ENCODE measurements at places on chromosomes 1 and 21.

GRCh38 chr21:32990666-32991065 lies 35.1 kb upstream of the OLIG2 start:
- DNase-seq = no peak

- DNase-seq = no peak
Observed at GRCh38 chr1:1255078-1255477, 8.6 kb upstream of the C1QTNF12 start.

- no peak for DNase-seq
Observed at GRCh38 chr21:26224366-26224765, 53.8 kb upstream of the APP start.

- no peak for DNase-seq
Observed at GRCh38 chr1:115955228-115955627, 21.1 kb upstream of the SLC22A15 start.

- no peak for DNase-seq
Observed at GRCh38 chr1:204721373-204722055, 36.0 kb upstream of the LRRN2 start.

DNA sequence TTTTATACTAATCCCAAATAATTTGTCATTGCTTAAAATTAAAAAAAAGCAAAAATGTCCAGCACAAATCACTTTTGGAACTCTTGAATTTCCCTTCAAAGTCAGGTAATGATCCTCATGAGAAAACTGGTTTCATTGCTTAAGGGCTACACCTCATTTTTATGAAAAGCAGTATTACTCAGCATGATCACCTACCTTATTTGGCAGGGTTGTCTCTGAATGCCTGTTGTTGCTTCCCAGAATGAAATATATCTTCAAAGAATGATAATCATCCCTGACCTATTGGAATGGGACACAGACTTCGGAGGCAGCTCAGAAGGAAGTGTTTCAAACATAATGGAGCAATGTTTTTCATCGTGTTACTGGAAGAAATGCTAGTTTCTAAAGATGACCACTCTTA lies 29.7 kb downstream of the C1orf21 start:
- DNase-seq = no peak

- peak; percentile 20 for DNase-seq
Observed at GRCh38 chr1:182389619-182390047, 2.0 kb downstream of the GLUL start.

DNA sequence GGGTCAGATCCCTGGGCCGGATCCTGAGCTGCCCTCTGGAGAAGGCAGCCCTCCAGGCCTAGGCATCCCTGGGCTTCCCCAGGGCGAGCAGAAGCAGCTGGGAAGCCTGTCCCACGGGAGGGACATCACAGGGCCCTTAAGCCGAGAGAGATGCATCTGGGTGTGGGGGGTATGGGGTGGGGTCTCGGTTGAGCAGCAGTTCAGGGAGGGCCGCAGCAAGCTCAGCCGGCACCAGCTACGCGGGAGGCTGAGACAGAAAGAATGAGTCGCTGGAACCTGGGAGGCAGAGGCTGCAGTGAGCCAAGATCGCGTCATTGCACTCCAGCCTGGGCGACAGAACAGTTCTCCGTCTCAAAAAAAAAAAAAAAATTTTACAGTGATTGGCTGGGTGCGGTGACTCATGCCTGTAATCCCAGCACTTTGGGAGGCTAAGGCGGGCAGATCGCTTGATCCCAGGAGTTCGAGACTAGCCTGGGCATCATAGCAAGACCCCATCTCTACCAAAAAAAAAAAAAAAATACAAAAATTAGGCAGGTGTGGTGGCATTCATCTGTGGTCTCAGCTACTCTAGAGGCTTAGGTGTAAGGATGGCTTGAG lies 37.7 kb downstream of the RRP1 start:
- DNase-seq = no peak

- DNase-seq = no peak
Observed at GRCh38 chr1:8351693-8352470, 34.0 kb downstream of the SLC45A1 start.

DNA sequence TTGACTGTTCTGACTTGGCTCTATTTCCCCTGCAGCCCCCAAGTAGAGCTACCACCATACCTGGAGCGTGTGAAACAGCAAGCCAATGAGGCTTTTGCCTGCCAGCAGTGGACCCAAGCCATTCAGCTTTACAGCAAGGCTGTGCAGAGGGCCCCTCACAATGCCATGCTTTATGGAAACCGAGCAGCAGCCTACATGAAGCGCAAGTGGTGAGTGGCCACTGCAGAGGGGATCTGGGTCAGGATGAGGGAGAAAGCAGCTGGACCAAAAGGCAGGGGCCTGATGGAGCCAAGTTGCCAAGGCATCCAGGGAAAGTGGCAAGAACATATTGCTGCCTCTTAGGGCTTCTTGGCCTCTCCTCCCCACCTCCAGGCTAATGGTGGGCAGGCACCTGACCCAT lies 24.1 kb upstream of the TMEM222 start:
- no peak for DNase-seq

DNA sequence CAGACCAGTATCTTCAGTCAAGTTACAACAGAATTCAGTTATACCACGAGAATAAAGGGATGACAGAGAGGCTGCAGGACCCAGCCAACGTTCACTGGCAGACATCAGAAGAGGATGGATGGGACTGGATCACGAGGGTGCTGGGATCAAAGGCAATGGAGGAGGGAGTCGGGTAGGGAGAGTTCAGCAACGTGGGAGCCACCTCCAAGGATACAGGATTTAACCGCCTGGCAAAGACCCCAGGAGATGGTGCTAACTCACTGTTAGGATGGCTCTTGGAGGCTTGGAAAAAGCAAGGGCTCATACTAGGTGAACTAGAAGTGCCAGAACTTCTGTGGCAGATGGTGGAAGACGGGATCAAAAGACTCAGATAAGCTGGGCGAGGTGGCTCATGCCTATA lies 99.1 kb upstream of the DISP3 start:
- no peak for DNase-seq

DNA sequence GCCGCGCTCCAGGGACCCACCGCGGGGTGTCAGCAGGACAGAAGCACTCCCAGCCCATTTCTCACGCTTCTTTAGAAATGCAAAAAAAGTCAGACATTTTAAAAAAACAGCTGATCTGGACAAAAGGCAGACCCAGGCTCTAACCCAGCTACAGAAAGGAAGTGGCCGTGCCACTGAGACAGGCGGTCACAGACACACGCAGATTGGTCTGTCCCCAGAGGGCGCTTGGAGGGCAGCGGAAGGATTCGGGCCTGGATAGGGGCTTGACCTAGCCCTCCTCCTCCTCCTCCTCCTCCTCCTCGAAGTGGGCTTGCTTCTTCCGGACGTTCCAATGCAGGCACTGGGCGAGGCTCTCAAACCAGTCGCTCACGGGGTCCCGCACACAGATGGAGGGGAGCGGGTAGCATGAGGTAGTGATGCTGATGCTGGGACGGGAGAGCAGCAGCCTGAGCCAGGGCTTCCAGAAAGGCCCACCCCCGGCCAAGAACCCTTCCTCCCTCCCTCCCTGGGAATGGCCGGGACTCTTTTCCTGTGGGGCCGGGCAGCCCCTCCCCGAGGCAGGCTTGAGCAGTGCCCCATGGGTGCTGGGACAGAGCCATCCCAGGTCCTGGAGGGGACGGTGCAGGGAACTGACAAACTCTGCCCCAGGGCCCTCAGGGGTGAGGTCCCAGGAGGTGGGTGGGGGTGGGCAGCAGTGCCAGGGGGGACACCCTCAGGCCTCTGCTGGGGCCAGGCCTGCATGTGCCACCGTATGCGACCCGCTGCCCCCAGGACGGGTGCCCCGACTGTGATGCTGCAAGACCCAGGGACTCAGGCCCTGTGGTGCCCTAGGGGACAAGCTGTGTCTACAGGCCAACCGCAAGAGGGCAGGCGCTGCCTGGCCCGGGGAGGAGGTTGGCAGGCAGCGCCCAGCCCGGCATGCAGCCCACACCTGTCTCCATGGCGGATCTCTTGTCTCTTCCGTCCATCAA lies 25.3 kb downstream of the NADK start:
- DNase-seq = no peak

DNA sequence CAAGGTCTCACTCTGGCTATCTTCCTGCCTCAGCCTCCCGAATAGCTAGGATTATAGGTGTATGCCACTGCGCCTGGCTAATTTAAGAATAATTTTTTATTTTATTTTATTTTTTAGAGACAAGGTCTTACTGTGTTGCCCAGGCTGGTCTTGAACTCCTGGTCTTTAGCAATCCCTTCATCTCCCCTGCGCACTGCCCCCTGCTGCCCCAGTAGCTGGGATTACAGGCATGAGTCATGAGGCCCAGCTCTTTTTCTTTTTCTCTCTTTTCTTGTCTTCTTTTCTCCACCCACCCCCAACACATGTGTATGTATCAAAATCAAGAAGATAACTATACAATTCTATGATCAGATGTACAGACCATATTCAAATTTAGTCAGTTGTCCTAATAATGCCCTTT lies 87.2 kb downstream of the PEX14 start:
- no peak for DNase-seq

DNA sequence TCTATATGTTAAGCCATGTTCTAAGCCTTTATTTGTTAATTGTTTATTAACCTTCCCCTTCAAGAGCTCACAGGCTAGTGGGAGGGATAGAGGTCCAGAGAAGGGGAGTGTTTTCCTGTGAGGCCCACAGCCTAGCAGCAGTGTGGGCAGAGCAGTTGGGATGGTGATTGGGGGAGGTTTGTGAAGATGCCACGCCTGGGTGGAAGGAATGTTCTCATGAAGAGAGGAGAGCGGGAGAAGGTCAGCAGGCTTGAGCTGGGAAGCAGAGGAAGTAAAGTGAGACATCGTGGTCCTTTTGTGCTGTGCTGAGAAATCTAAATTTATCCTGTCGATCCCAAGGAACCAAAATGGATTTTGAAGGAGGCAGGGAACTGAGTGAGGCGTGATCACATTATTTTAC lies 42.6 kb downstream of the TRAPPC10 start:
- DNase-seq = no peak

DNA sequence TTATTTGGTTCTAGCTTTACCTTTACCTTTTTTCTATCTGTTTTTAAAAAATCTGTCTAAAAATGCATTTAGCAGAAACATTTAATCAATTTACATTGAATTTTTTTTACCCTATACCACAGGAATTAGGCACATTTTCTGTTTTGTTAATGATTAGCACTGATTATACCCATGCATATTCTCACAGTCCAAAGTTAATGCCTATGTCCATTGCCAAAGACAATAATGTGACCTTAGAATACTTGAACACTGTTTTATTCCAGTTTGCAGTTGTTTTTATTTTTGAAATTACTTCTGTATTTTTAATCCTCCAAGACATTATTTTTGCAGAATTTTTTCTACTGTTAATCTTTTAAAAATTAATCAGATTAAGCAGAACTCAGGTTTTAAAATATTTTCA lies 11.0 kb upstream of the AMY2B start:
- DNase-seq = no peak

- DNase-seq = no peak
Observed at GRCh38 chr1:160942926-160943325, 11.7 kb downstream of the ITLN2 start.

GRCh38 chr1:206584683-206585082 lies 27.6 kb downstream of the EIF2D start:
- no peak for DNase-seq

DNA sequence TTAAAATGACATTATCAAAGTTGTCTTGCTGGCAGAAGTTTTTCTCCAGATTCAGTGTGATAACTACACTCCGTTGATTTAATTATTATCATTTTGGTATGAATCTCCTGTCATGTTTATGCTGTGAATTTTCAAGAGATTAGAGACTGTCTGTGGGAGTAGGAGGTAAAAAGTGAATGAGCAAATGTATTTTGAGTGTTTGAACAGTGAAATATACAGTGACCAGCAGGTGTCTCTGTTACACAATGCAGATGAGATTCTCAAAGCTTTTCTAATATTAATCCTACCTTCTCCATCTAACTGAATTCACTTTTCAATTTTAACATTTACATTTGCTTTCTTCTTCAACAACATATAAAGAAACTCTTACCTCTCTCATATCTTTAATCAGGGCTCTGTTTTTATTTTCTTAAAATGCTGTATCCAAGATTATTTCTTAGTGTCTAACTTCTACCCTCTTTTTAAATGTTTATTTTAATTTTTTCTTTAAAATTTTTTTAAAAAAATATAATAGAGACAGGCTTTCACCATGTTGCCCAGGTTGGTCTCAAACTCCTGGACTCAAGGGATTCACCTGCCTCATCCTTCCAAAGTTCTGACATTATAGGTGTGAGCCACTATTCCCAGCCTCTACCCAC lies 20.9 kb upstream of the HSPA13 start:
- no peak for DNase-seq

- no peak for DNase-seq
Observed at GRCh38 chr1:90729504-90730242, 12.6 kb upstream of the BARHL2 start.

GRCh38 chr1:147647796-147648633 lies 22.3 kb downstream of the ACP6 start:
- no peak for DNase-seq

- peak; percentile 91 for DNase-seq
Observed at GRCh38 chr1:94755675-94756074, 64.5 kb upstream of the SLC44A3 start.

DNA sequence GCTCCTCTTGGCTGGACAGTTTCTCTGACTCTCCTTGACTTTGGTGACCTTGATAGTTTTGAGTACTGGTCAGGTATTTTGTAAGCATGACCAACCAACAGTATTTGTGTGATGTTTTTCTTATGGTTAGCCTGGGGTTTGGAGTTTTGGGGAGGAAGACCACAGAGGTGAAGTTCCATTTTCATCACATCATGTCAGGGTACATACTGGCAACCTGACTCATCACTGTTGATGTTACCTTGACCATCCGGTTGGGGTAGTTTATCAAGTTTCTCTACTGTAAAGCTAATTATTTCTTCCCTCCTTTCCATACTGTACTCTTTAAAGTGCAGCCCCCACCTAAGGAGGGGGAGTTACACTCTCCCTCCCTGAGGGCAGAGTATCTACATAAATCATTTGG lies 13.4 kb downstream of the OSCP1 start:
- no peak for DNase-seq
